ENCODE measurements at places on chromosomes 13 and 19.

- DNase-seq = no peak
Observed at GRCh38 chr19:47779524-47780214, 1.2 kb downstream of the SELENOW start.

DNA sequence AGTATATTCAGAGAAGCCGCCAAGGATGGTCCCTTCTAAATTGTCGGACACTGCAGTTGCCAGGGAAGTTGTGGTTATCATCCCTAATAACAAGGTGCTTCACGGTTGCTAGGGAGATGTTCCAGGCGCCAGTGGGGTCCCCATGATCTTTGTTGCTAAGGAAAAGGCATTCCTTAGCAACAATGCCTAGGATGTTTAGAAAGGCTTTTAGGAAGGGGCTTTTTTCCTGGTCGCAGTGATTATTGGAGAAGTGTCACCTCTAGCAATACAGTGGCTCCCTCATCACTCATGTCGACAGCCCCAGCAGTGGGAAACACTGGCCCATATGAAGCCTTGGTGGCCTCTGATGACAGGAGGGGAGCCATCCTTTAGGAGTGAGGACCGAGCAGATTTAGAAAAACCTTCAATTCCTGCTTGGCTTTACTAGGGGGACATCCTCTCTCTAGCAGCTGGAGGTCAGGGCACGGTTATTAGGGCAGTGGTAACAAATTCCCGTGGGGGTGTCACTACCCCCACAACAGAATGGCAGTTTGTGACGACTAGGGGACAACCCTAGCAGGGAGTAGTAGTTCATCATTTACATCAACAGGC, 6.4 kb upstream of the TMC4 start:
- DNase-seq = no peak

- no peak for DNase-seq
Observed at GRCh38 chr19:6668691-6669090, 1.3 kb downstream of the TNFSF14 start.

GRCh38 chr19:45121827-45122345, 28.9 kb downstream of the PPP1R37 start:
- no peak for DNase-seq

GRCh38 chr13:98411013-98411412, 165.9 kb downstream of the STK24 start:
- DNase-seq = no peak

GRCh38 chr19:10566658-10567410, 1.0 kb upstream of the KRI1 start:
- peak; percentile 33 for DNase-seq

- no peak for DNase-seq
Observed at GRCh38 chr19:47057328-47057727, 8.9 kb upstream of the TMEM160 start.

DNA sequence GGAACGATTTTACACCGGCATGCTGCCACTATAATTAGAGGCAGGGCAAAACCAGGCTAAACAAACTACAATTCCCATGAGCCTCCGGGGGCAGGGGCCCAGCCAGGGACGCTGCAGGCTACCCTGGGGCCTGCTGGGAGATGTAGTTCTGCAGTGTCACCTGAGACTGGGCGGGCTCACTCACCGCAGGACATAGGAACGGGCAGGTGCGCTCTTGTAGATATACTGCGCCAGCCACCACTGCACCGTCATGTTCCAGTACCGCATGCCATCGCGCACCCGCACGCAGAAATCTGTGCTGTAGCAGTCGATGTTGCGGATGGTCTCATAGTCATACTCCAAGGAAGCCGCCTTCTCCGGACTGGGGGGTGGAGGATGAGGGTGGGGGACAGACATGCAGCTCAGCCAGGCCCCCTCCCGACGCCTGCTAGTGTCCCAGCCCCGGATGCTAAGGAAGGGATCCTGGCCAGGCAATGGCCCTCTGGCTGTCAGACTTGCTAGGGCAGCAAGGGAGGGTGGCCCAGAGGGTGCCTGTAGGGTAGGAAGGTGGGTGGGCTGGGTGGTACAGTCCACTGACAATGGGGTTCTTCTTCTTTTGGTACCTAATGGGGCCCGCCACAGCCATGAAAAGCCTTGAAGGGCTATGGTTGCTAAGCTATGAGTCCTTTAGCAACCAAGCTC, 5.8 kb upstream of the TMC4 start:
- no peak for DNase-seq

GRCh38 chr13:74074723-74075122, 59.5 kb downstream of the KLF12 start:
- no peak for DNase-seq

DNA sequence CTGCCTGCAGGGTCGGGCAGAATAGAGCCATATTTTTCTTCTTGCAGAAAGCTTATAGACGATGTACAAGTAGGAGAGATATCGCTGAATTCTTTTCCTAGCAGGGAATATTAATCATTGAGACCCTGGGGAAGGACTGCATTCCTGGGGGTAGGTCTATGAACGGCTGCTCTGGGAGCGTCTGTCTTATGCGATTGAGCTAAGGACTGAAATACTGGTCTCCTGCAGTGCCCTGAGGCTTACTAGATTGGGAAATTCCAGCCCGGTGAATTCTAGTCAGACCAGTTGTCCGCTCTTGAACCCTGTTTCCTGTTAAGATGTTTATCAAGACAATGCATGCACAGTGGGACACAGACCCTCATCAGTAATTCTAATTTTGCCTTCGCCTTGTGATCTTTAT, 59.8 kb upstream of the UBAC2 start:
- DNase-seq = no peak

GRCh38 chr19:29687244-29687896, 22.1 kb downstream of the PLEKHF1 start:
- no peak for DNase-seq

DNA sequence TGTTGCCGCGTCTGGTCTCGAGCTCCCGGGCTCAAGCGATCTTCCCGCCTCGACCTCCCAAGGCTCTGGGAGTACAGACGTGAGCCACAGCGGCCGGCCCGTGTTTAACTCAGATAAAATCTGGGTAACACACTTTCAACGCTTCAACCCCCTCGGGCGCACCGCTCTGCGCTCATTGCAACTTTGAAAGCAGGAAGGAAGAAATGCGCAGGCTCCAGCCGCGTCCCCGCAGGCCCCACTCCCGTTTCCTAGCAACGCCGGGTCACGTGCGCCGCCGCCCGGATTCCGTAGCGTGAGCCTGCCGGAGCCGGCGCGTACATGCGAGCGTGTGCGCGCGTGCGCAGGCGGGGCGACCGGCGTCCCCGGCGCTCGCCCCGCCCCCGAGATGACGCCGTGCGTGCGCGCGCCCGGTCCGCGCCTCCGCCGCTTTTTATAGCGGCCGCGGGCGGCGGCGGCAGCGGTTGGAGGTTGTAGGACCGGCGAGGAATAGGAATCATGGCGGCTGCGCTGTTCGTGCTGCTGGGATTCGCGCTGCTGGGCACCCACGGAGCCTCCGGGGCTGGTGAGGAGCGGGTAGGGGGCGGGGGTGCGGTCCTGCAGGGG, at the start of gene BSG:
BSG (plus strand) TSS at position 457 of the 603 bp plus-strand sequence; CDS start at position 496, 39 bp downstream.
- peak; percentile 98 for DNase-seq

DNA sequence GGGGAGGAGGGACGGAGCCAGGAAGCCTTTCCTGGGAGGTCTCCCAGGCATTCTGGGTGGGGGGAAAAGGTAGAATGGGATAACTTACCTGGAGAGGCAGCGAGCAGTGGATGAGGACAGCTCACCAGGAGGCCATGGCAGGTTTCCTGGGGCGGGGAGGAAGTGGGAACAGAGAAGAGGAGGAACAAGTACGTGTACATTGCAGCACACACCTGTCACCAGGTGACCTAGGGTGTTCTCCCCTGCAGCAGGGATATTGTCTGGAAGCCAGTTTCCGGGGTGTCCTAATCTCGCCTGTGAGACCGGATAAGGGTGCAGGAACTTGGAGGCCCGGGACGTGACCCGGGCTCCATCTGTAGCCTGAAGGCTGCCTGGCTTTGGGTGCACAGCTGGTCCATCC, at the start of gene FUT3:
FUT3 (minus strand) TSS at position 148 of the 400 bp plus-strand sequence.
- DNase-seq = no peak

GRCh38 chr19:14432791-14433553, at the start of gene PKN1:
Gene PKN1 (plus strand): TSS chr19:14433306. CDS start chr19:14433522, 216 bp downstream.
- no peak for DNase-seq

- no peak for DNase-seq
Observed at GRCh38 chr13:103097366-103097928, 31.2 kb upstream of the SLC10A2 start.

DNA sequence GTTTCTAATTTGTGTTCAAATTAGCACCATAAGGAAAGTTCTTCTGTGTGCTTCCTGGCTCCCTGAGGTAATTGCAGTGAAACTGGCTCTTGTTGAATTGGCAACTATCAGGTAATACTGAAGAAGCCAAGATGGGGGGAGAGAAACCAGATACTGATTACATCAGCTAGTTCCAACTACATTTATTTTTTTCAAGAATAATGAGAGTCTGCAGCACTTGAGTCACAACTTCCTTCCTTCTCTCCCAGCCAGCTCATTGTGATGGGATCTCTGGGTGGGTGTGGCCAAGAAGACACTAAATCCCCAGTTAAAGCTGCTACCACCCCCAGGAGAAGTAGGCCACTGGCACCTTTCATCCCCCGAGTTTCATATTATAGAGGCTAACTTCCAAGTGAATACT, 100.7 kb upstream of the RXFP2 start:
- DNase-seq = peak; percentile 46

- no peak for DNase-seq
Observed at GRCh38 chr13:98490866-98491265, 86.0 kb downstream of the STK24 start.

- peak; percentile 39 for DNase-seq
Observed at GRCh38 chr19:3665681-3666544, 34.4 kb downstream of the PIP5K1C start.

DNA sequence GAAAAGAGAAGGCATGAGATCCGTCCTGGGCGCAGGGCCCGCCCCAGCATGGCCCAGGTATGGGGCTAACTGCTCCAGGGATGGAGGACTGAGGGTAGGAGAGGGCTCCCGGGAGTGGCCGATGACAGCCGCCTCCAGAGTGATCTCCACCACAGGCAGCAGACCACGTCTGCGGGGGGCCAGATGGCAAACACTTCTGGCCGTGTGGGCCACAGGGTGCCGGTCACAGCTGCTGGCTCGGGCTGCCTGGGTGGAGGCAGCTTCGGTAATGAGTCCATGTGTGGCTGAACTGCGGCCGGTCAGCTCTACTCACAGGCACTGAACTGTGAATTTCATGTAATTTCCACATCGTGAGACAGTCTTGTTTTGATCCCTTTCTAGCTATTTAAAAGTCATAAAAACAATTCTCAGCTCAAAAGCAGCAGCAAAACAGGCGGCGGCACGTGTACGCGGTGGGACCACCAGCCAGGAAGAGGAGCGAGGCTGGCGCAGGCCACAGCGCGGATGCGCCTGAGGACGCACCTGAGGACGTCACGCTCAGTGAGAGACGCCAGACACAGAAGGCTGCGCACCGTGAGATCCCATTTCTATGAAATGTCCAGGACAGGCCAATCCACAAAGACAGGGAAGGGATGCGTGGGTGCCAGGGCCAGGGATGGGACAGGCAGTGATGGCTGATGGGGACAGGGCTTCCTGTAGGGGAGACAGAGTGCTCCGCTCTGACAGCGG, 4.0 kb downstream of the LSM7 start:
- no peak for DNase-seq

DNA sequence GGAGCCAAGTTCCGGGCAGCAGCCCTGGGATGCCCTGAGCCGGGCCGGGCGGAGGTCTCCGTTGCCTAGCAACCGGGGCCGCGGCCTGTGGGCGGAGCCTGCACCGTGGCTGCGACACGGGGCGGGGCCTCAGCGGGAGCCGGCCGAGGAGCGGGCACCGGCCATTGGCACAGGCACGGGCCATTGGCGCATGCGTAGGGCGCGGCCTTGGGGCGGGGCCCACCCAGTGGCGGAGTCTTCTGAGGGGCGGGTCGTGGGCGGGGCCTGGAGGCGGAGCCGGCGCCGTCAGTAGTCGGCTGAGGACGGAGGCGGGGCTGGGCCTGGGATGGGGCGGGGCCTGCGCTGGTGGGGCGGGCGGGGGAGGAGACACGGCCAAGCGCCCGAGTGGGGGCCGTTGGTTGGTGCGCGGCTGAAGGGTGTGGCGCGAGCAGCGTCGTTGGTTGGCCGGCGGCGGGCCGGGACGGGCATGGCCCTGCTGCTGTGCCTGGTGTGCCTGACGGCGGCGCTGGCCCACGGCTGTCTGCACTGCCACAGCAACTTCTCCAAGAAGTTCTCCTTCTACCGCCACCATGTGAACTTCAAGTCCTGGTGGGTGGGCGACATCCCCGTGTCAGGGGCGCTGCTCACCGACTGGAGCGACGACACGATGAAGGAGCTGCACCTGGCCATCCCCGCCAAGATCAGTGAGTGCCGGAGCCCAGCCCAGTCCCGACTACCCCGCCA, at the start of gene IZUMO4:
IZUMO4 (plus strand) TSS at position 436 of the 723 bp plus-strand sequence; CDS start at position 467, 31 bp downstream.
- peak; percentile 98 for DNase-seq

- DNase-seq = peak; percentile 46
Observed at GRCh38 chr13:20173116-20173746, 12.4 kb upstream of the GJA3 start.

- peak; percentile 60 for DNase-seq
Observed at GRCh38 chr19:41431426-41432386, 4.5 kb upstream of the B3GNT8 start.

- DNase-seq = no peak
Observed at GRCh38 chr13:37491661-37492060, 106.9 kb downstream of the POSTN start.

- no peak for DNase-seq
Observed at GRCh38 chr19:48283908-48284307, 14.0 kb downstream of the ZNF114 start.

DNA sequence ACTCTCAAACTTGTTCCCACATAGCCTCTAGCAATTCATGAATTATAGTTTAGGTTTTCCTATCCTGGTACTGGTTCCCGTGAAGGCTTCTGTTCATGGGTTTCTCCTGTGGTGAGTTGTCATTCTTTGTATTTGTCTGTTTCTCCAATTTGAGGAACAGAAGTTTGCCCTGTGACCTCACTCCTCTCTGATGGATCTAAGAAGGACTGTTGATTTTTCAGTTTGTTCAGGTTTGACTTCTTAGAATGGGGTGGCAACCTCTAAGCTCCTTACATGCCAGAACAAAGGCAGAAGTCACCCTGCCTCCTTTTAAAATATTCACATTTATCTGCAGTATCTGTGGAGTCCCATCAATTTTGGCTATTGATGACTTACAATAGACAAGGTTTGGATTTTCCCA, 354.0 kb downstream of the SPRY2 start:
- DNase-seq = no peak

DNA sequence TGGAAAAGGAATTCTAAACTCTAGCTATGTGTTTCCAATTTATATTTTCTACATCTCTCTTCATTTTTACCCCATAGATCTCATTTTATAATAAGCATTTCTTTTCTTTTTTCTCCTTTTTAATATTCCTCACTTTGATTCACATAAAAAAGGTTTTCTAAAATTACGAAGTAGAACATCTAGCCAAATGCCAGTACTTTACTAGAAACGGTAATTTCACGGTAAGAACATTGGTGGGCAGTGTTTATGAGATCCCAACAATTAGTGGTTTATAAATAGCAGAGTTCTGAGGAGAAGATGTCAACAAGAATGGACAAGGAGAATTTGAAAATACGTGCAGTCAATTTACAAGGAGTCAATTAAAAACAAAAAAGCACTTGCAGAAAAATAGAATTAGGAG, 94.8 kb downstream of the PCDH9 start:
- no peak for DNase-seq
